ENCODE measurements at places on chromosomes 2 and 18. TPM values are rescaled to one million over a fixed set of nuclear protein-coding genes. Genes with fewer than 3 reads are reported as not detected.
A peak's percentile ranks its signal among the peaks of the same experiment; 100 is the strongest.

SAG gene
- total RNA-seq = not detected

GRCh38 chr2:57906152-57906732 is 140.4 kb upstream of the VRK2 start:
- peak; percentile 81 for ATAC-seq

SPATA3 gene
- total RNA-seq = not detected

DNA sequence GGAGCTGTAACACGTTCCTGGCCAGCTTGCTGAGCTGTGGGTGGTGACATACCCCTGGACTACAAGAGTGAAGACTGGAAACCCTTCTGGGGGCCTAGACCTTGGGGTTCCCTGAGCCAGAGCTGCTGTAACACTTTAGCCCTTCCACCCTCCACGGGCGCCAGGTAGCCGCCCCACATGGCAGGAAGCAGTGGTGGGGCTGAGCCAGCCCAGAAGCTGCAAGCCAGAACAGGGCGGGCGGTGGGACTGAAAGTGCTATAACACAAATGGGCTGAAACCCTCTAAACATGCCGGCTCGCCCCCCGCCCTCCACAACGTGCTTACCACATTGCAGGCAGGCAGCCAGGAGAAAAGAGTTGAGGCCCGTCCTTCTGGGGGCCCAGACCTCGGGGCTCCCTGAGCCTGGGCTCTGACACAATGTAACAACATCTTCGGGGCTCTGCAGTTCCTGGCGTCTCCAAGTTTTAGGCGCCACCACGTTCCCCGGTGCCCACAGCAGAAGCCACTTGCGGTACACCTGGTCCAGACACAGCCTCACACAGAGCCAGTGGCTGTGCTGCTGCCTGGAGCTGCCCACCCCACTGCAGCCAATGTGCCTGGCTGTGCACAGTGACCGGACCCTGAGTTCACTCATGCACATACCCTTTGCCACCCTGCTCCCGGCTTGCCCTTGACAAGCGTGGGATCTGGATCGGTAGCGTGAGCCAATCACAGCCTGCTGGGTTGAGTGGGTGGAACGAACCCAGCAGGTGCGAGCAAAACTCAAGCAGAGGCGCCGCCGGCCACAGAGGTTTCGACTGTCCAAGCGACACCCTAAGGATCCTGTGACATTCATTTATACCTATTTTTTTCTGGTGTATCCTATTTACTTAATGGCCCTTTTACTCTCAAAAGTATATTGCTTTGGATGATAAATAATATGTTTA is 127.4 kb upstream of the FHL2 start:
- no peak for ATAC-seq

DNA sequence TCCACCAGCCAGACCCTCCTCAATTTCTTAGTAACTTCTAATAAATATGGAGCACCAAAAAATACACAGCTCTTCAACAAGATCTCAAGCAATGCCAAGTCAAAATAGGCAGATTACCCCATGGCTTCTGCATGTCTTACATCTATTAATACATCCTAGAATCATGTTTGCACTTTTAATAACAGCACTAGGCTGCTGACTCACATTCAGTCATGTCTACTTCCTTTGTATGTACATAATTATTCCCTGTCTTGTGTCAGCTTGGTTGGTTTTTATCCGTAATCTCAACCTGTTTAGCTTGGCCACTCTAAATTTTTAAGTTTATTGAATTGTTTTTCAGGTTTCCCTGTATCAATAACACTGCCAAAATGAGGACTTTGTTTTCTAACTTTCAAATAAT is 420.1 kb upstream of the ACVR2A start:
- ATAC-seq = peak; percentile 64

GAD1 gene
- 1.1 TPM for total RNA-seq

- no peak for ATAC-seq
Measured at GRCh38 chr18:9475643-9476591, 604 bp downstream of the RALBP1 start.

DNA sequence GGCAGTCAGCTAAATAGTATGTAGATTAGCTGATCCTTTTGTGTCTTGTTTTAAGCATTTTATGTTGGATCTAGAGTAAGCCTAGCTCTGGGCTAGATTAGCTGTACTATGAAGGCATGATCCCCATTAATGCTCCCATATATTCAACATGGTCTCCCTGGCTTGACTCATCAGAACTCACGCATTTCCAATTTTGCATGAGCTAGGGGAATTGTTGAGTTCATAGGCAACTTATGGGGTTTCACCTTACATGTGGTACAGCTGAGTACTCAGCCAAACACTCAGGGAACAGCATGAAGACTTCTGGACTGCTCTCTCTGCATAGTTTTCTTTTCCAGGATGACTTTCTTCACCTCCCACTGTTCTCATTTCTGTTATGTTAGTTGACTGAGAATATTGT is 248.2 kb downstream of the TMX3 start:
- peak; percentile 47 for ATAC-seq

DSG4 gene
- total RNA-seq = not detected

SPHKAP gene
- not detected for total RNA-seq

GALNT14 gene
- total RNA-seq = 26.7 TPM

MC4R gene
- not detected for total RNA-seq

- ATAC-seq = no peak
Measured at GRCh38 chr18:49666045-49666775, 104.4 kb downstream of the LIPG start.

GPR35 gene
- 0.24 TPM for total RNA-seq

- ATAC-seq = peak; percentile 74
Measured at GRCh38 chr2:111930875-111931274, 32.5 kb downstream of the MERTK start.

- ATAC-seq = no peak
Measured at GRCh38 chr2:231450548-231450989, 13.7 kb downstream of the NCL start.

IL36B gene
- 1.4 TPM for total RNA-seq

XDH gene
- 39.7 TPM for total RNA-seq

DNA sequence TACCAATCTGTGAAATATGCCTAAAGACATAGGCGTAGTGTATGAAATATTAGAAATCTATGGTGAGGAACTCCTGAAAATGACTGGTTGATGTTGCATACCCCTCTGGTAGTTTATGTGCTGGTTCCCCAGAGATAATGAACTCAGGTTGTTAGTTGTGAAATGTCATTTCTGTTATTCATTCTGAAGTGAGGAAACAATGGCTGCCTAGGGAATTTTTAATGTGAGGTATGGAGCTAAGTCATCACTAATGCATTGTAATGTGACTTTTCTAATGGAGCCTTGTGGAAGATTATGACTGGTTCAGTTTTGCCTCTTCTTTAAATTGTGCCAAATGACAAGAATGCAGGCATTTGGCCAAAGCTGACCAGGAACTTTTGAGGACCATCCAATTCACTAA is 61.6 kb upstream of the RAB27B start:
- no peak for ATAC-seq

RNASEH1 gene
- 10.6 TPM for total RNA-seq

CD302 gene
- 1.6 TPM for total RNA-seq

- no peak for ATAC-seq
Measured at GRCh38 chr2:71353248-71353647, 21.7 kb downstream of the ZNF638 start.

DNA sequence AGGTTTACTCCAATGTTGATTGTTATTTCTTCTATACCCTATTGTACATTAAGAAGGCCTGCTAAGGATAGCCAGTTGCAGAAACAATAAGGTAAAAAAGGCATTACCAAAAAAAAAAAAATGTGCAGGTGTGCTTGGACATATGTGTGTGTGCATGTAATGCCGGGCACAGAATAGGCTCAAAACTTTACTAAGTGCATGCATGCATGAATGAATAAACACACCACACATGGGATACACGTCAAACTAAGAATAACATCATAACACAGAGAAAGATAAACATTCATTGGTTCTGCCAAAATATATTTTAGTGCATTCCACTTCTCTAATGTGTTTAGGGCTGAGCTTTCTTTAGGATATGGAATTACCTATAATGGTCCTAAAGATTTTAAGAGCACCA is 298.2 kb downstream of the TCF4 start:
- no peak for ATAC-seq

GRCh38 chr18:58183226-58183625 is 139.2 kb downstream of the NEDD4L start:
- ATAC-seq = no peak

GRCh38 chr2:202911203-202911511 is 316 bp downstream of the WDR12 start:
- ATAC-seq = no peak

GRCh38 chr2:144310889-144311608 is 208.9 kb downstream of the ZEB2 start:
- ATAC-seq = no peak

GRCh38 chr2:151808258-151809072 is 19.8 kb downstream of the ARL5A start:
- peak; percentile 52 for ATAC-seq

CDK15 gene
- 0.12 TPM for total RNA-seq

ABCB11 gene
- not detected for total RNA-seq

MAP3K19 gene
- not detected for total RNA-seq

COL4A3 gene
- 0.76 TPM for total RNA-seq

DNA sequence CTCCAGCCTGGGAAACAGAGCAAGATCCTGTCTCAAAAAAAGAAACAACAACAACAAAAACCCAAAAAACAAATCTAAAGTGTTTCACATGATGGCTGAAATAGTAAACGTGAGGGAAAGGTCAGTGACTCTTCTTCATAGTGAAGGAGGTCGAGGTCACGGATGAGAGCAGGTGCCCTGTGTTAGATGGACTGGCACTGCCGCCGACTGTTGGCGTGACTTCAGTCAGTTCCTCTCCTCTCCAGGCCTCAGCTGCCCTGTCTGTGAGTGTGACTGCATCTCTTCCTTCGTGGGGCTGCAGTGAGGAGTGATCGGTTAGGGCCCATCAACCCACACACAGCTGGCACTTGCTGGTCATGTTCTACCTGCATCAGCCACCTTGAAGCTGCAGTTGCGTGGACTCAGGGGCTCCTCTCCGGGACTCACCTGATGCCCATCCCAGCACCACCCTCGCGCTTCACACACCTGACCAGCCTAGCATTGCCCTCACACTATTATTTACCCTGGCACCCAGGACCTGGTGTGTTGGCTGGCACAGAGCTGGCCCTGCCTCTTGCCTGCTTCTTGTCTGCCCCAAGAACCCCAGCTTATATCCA is 30.1 kb upstream of the TMEM87B start:
- ATAC-seq = no peak

DNA sequence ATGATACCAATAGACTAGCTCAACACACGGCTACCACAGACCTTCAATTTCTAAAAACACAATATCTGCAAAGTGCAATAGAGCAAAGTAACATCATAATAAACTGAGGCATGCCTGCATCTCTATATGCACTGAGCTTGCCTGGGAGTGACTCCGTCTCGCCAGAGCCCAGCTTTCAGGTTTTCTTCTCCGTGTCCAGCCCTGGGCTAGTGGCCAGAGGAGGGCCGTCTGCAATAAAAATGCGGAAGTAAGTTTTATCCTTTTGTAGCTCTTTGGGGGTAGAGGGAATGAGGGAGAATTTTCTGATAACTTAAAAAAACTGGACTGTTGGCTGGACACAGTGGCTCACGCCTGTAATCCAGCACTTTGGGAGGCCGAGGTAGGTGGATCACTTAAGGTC is 41.0 kb upstream of the GPR17 start:
- ATAC-seq = no peak

- peak; percentile 61 for ATAC-seq
Measured at GRCh38 chr2:128617029-128617590, 298.4 kb upstream of the HS6ST1 start.

DNER gene
- total RNA-seq = 0.60 TPM

- ATAC-seq = peak; percentile 84
Measured at GRCh38 chr2:130882111-130882690, 45.5 kb downstream of the ARHGEF4 start.

DNA sequence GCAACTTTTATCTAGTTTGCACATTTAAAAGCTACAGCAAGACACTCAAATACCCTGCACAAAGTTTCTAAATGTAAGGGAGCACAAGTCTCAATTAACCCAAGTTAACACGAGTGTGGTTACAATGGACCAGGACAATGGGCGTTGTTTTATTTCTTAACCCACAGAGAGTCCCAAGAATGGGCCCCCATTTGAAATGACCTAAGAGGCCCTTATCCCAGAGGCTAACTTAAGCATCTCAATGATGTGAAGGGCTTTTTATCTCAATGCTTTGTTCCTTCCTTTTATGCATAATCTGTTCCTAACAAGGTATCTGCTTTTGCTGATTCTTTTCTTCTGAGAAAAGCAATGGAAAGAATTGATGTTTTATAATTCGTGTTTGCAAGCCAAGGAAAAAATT is 151.5 kb upstream of the SALL3 start:
- no peak for ATAC-seq
